ENCODE measurements at places on chromosomes 3 and 15.

DNA sequence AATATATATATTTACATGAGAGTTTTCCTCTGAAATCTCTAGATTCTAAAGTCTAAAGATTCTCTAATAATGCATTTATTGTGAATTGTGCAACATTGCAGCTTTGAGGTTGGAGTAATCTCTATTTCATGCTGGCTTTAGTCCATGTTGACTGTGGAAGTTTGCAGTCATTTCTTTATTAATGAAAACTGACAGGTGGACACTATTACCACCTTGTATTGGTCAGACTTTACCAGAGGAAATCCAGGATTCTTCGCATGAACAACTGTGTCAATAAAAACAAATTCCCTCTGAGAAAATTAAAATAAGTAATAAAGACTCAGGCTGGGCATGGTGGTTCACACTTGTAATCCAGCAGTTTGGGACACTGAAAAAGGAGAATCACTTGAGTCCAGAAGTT, 274.1 kb downstream of the SHQ1 start:
- no peak for DNase-seq

- DNase-seq = peak; percentile 40
Observed at GRCh38 chr3:107426223-107426622, 49.0 kb downstream of the CCDC54 start.

DNA sequence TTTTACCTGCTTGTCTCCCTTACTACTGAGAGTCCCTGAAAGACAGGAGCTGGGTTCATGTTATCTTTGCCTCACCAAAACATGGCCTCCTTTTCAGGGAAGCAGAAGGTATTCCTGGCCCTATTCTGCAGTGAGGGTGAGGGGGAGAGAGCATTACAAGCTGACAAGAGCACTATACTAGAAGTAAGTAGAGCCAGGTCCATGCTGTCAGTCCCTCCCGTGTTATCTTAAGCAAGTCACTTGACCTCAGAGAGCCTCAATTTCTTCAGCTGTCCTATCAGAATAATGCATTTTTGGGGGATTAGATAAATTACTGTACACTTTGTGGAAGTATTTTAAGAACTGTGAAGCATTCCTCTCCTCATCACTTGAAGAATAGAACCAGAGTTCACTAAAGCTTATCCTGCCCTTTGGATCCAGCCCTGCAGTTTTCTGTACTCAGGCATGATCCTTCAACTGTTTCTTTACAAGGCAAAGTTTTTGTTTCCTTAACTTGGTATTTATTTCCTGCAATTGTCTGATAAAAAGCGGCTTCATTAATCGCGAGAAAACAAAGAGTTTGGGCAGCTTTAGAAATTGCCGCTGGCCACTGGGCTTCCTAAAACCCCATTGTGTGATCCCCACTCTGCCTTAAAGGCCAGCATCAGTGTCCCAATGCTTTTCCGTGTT, 213.9 kb downstream of the CDIN1 start:
- DNase-seq = no peak

- peak; percentile 73 for DNase-seq
Observed at GRCh38 chr3:188154014-188154808, at the start of gene LPP. TSS of gene LPP (plus strand) at chr3:188154157. CDS start at chr3:188406121, 251,964 bp downstream.

DNA sequence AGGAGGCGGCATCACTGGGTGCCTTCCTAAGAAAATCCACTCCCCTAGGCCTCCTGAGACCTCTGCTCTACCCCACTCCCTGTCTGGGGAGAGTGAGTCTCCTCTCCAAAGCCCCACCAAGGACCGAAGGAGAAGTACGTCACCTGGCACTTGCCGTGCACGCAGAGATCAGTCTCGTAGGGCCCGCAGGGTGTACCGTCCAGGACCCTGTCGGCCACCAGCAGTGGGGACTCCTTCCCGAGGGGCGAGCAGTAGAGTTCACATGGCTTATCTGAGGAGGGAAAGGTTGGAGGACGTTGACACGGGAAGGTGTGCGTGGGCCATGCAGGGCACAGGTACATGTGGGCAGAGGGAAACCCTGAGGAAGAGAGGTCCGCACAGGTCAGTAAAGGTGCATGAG, 232.9 kb downstream of the ADAMTS17 start:
- DNase-seq = no peak

- DNase-seq = no peak
Observed at GRCh38 chr15:51846463-51847230, 17.2 kb downstream of the TMOD3 start.

GRCh38 chr15:100919481-100920405, 586 bp downstream of the LRRK1 start:
- DNase-seq = no peak

- no peak for DNase-seq
Observed at GRCh38 chr3:140595295-140595694, 82.6 kb upstream of the TRIM42 start.

DNA sequence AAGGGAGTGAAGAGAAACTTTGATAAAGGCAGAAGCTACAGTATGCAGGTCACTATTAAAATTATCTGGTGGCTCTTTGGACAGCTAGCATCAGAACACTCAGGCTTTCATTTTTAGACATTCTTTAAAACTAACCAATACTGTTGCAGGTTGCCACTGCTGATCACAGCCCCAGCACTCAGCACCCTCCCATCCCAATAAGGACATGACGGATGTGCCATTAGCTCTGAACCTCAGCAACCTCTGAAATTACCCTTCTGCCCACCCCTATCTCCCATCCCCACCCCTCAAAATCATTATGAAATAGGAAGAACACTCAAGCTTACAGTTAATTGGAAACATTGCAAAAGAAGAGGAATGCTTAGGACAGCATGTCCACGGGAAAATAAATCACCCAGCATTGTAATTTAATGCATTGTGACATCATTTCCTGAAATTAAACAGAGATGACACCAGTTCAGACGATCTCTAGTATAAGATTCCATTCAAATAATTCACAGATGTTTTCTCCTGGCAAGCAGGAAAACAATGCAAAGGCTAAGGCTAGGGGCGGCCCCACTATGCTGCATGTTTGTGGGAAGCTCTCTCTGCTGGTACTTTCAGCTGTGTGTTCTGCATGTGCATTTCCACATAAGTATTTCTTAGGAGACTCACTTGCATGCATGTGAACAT, 71.6 kb downstream of the MEIS2 start:
- no peak for DNase-seq

DNA sequence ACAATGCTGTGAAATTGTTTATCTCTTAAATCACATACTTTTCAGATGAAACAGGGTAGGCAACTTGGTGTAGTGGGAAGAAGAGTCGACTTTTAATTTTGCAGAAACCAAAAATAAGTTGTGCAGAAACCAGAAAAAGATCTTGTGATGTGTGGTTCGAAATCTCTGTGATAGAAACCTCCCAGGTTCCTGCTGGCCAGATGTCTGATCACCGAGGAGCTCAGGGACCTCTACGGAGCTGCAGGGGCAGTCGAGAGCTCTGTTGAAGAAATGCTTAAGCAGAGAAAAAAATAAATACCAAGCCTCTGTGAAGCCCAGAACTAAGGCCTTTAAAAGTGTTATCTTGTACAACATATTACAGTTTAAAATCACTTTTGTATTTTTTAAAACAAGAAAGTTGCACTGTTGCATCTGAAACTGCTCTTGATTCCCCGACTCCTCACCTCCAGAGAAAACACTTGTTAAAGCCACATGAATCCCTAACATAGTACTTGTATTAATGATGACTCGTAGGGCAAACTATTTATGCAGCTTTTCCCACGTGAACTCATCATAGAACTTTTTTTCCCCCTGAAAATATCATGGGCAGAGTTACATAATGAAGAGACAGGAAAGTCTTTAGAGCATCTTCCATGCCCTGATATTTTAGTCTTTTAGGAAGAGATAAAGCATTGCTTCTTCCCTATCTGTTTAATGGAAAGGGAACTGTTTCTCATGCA, 51.3 kb downstream of the CCK start:
- DNase-seq = no peak

GRCh38 chr3:107465064-107465631, 57.6 kb upstream of the BBX start:
- DNase-seq = no peak

GRCh38 chr15:49096090-49096750, 50.0 kb upstream of the SECISBP2L start:
- DNase-seq = no peak

GRCh38 chr3:41523897-41524296, 324.6 kb downstream of the CTNNB1 start:
- no peak for DNase-seq

All from globus pallidus (tissue), 1 donor.